ENCODE measurements at places on chromosomes 2 and 18.

DNA sequence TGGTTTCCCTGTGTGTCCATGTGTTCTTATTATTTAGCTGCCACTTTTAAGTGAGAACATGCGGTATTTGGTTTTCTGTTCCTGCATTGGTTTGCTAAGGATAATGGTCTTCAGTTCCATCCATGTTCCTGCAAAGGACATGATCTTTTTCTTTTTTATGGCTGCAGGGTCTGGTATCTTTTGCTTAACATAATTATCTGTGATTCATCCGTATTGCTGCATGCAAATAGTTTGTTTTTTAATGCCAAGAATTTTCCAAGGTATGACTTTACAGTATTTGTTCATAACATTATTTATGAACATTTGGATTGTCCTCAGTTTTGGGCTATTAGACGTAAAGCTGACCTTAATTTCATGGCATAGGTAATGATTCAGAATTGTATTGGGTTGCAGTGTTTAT lies 17.8 kb downstream of the GIGYF2 start:
- DNase-seq: no peak

- no peak for DNase-seq
Observed at GRCh38 chr18:51643483-51643882, 446.0 kb upstream of the MEX3C start.

GRCh38 chr2:129103936-129104878 lies 785.5 kb upstream of the HS6ST1 start:
- no peak for DNase-seq

GRCh38 chr2:148914463-148914862 lies 39.4 kb downstream of the KIF5C start:
- DNase-seq: no peak

- no peak for DNase-seq
Observed at GRCh38 chr18:48668466-48669179, 129.8 kb downstream of the CTIF start.

GRCh38 chr2:161173541-161174194 lies 13.4 kb downstream of the TANK start:
- no peak for DNase-seq

GRCh38 chr2:120893811-120894584 lies 158.3 kb downstream of the GLI2 start:
- DNase-seq: no peak

DNA sequence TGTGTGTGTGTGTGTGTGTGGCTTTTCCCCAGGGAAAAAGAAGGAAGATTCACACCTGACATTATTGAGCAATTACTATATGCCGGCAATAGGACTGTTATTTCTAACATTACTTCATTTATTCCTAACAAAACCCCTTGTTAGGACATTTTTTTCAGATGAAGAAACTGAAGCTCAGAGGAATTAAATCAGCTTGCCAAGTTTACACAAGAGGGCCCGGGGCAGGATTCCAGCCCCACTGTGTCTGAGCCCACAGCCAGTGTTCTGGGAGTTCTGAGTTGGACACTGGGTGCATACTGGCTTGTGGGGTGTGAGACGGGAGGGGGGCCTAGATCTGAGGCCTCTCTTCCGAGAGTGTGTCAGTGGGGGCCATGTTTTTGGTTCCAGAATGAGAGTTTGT lies 9.9 kb downstream of the TOGARAM2 start:
- DNase-seq: no peak

- peak; percentile 17 for DNase-seq
Observed at GRCh38 chr18:31977270-31977872, 34.4 kb upstream of the TRAPPC8 start.

GRCh38 chr2:202454536-202454935 lies 78.4 kb downstream of the BMPR2 start:
- DNase-seq: no peak

- no peak for DNase-seq
Observed at GRCh38 chr2:27175330-27175729, 26.5 kb downstream of the TCF23 start.

DNA sequence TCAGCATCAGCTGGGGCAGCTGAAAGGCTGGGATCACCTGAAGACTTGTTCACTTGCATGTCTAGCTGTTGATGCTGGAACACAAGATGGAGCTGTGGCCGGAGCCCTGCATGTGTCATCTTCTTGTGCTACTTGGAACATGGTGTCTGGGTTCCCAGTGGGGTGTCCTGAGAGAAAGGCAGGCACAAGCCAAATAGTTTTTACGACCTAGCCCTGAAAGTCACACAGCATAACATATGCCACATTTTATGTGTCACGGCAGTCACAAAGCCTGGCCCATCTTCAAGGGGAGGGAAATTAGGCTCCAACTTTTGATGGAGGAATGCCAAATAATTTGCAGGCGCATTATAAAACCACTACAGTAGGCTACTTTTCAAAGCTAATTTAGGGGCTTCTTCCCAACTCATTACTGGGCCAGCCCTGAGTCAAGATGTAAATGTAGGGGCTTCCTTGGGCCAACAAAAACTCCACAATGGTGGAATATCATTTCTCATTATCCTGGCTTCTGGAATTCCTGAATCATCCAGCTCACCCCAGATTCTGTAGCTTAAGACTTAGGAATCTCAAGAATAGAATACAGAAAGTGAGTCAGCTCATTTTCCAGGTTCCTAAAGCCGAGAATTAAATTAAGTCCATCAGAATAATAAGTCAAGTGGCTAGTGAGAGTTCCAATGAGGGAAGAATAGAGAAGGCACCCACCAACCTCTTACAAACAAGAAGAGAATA lies 543.0 kb downstream of the TNS1 start:
- no peak for DNase-seq

DNA sequence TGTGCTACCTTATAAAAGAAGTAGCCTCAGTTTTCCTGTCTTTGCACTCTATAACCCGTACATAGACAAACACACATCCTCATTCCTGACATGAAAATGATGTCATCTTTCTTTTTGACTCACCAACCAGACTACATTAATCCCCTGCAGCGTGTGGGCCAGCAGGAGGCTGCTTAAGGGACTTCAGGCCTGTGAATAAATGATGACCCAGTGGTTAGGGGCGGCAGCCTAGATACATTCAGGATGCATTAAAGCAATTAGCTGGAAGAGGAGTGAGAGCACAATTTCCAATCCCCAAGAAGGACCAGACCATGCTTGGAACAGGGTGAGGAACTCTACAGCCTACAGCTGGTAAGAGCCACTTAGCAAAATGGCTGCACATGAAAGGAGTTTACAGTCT lies 57.3 kb upstream of the KLF7 start:
- no peak for DNase-seq

DNA sequence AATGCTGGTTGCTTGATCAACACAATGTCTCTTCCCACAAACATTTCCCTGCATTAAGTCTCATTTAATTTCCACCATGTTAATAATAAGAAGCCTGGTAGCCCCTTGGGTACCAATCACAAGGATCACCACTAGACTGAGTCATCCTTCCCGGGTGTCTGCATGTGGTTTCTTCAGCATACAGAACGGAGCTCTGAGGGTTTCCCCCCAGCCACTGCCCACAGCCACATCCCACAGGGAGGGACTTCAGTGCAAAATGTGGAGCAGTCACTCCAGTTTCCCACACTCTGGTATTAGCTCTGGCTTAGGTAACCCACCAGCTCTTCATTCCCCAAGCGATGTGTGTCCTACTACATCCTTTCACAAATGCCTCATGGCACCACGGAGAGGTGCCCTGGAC lies 42.7 kb upstream of the POLE4 start:
- no peak for DNase-seq

DNA sequence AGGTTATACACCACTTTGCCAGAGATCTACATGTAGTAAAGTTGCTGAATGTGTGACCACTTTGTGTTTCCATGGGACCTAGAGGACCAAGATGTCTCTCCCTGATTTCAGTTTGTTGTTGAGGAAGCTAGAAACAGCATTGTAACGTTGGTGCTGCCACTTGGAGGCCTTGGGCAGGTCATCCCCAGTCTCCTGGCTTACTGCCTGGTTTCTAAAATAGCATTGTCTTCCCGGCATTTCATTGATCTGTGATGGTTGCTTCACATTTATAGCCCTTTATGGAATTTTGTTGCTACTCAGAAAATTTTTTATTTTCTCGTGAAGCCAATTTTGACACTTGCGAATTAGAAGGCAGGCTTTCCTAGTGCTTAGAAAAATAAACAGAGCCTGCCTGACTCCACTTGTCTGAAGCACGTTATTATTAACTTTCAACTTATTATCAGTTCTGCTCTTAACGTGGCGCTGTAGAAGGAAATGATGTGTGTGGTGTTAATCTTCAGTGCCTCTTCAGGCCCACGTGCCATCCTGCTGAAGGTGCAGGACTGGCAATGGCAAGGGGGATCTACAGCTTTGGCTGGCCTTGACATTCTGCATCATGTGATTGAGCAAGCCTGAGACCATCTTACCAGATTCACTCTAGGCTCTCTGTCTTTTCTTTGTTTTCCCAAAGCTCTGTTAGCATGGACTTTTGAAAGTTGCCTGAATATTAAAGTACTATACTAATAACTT lies 59.9 kb downstream of the INPP4A start:
- DNase-seq: no peak

GRCh38 chr18:9787036-9787435 lies 78.9 kb downstream of the RAB31 start:
- DNase-seq: no peak

GRCh38 chr2:65489269-65489668 lies 56.9 kb upstream of the SPRED2 start:
- no peak for DNase-seq
